ENCODE measurements at places on chromosomes 4 and X. TPM values are rescaled to one million over a fixed set of nuclear protein-coding genes. Genes with fewer than 3 reads are reported as not detected.
A peak's percentile ranks its signal among the peaks of the same experiment; 100 is the strongest.

- peak overlapping the region; percentile 4 for H3K4me3 ChIP-seq
- H3K36me3 ChIP-seq, result no peaks in the 10 kb centered on the region
- no peak overlapping the region for H3K27ac ChIP-seq
- no peaks in the 10 kb centered on the region for H3K4me1 ChIP-seq
Measured at GRCh38 chrX:131763674-131764073, 219.8 kb downstream of the OR13H1 start.

DNA sequence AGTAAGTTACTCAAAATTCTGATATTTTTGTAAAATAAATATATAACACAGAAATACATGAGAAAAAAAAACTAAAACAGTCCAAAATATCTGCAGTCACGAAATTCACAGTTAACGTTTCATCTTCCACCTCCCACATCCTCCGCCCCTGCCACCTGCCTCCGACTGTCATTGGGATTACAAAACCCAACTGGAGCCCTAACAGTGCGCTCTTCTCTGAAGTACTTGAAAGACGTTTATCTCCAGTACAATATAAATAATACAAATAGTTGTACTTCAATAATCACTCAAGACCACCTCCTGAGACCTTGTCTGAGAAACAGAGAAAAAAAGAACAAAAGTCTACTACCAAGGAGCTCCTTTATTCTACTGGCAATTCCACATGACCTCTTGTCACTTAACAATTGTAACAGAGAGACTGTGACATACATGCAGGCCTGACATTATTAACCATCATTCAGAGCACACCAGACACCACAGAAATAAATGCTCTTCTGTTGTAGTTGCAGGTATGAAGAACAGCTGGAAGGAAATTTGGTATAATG, 280.6 kb downstream of the PPP3CA start:
- no peak for DNase-seq
- H3K36me3 ChIP-seq, result no peaks in the 10 kb centered on the region
- H3K27ac ChIP-seq, result no peak overlapping the region

DNA sequence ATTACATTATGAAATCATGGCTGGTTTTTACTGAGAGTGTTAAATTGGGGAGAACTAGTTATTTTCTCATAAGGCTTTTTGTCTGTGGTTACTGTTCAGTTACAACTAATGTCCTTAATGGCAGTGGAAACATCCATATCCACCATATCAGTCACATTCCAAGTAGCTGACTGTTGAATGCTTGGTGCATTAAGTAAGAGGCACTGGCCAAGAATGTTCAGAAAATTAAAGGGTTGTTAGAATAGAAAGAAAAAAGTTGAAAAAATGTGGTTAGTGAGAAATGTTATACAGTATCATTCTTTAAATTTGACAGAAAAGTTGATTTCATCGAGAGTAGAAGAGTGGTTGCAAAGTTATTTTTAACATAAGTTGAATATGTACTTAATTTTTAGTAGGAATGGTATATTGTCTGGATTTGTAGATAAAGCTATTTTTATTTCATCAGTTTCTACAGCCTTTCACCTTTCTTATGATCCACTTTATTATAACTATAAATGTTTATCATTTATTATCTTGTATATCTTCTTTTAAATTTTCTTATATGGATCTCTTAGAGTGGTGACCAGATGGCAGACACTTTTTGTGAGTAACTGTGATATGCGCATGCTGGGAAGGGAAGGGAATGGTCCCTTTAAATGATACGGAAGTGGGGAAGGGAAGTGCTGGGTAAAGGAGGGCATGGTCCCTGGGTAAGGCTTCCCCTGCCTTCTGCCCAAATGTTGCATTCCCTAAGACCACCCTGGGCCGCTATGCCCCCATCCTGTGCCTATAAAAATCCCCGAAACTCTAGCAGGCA, 2407.1 kb downstream of the ARAP2 start:
- no peaks in the 10 kb centered on the region for H3K36me3 ChIP-seq
- H3K27ac ChIP-seq, result no peak overlapping the region
- no peaks in the 10 kb centered on the region for H3K27me3 ChIP-seq
- no peak for DNase-seq
- H3K4me1 ChIP-seq, result no peaks in the 10 kb centered on the region
- no peak overlapping the region for H3K4me3 ChIP-seq

DNA sequence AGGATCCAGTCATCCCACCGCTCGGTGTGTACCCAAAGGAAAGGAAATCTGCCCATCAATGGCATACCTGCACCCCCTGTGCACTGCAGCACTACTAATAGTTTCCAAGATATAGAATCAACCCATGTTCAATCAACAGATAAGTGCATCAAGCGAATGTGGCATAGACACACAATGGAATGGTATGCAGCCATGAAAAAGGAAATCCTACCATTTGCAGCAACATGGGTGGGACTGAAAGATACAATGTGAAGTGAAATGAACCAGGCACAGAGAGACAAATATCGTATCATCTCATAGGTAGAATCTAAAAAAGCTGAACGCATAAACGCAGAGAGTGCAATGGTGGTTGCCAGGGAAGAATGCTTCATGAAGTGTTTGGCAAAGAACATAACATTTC, 42.5 kb downstream of the DHRSX start:
- no peak overlapping the region for H3K4me3 ChIP-seq
- no peak overlapping the region for H3K27ac ChIP-seq
- no peaks in the 10 kb centered on the region for H3K36me3 ChIP-seq

DNA sequence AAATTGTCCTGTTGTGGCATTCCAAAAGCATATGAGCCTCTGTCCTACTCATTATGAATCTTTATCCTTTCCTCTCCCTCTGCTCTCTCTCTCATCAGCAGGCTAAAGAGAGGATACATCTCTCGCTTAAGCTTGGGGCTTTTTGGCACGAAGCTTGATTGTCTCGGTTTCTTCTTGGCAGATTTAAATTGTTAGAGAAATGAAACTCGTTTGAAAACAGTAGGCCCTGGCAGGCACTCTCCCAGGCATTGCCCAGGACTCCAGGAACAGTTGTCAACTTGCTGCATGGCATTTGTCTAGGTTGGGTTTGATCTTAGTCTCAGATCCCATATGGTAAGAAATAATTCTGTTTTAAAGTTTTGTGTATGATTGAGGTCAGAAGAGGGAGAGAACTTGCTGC, 35.5 kb downstream of the NAA11 start:
- no peak for DNase-seq
- no peak overlapping the region for H3K4me3 ChIP-seq
- H3K27ac ChIP-seq, result no peak overlapping the region
- no peaks in the 10 kb centered on the region for H3K27me3 ChIP-seq
- H3K36me3 ChIP-seq, result no peaks in the 10 kb centered on the region
- H3K4me1 ChIP-seq, result no peaks in the 10 kb centered on the region

DNA sequence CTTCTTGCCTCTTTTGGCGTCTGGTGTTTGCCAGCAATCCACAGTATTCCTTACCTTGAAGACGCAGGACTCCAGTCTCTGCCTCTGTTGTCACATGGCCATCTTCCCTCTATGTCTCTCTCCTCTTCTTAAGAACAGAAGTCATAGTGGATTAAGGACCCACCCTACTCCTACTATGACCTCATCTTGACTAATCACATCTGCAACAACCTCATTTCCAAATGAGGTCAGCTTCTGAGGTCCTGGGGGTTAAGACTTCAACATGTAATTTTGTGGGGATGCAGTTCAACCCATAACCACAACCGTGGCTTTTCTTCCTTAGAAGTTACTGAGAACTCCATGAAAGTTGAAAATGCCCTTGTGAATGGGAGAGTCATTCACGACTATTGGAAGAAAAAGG, 23.3 kb downstream of the TLR8 start:
- no peak for DNase-seq
- no peak overlapping the region for H3K4me3 ChIP-seq
- H3K36me3 ChIP-seq, result no peaks in the 10 kb centered on the region
- no peaks in the 10 kb centered on the region for H3K27me3 ChIP-seq
- H3K27ac ChIP-seq, result no peak overlapping the region

DNA sequence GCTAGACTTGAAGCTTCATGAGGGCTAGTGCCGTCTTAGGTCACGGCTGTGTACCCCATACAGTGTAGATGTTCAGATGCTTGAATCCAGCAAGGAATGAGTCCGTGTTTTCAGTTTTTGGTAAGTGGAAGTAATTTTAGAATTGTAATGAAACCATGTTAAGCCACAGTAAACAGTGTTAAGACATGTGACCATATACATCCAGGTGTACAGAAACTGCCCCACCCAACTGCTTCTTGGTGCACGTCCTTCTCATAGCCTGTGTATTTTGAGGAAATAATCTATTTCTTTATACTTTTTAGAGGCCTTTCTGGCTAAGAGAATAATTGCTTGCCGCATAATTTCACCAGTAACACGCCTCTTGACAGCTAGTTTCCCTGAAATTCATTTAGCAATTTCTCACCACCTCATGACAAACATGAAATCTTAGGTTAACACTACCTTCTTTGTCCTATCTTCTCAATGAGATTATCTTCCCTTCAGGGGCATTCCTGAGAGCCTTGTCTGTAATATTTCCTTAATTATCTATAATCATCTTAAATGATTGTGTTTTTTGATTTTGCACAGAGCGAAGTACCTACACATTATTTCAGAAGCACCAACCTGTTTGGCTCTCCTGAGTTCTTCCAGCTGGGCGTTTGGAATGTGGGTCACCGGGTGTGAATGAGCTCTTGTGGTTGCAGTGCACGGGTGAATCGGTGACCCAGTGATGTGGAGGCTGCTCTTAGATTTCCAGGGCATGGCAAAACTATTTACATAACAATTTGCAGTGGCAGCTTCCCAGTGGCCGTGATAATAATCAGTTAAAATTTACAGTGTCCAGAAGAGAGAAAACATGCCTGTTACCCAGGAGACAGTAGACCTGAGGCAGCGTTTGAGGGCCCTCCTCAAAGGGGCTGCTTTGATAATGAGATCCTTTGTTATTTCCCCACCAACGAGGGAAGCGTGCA, 50.2 kb upstream of the TADA2B start:
- no peaks in the 10 kb centered on the region for H3K27me3 ChIP-seq
- H3K27ac ChIP-seq, result no peak overlapping the region
- no peaks in the 10 kb centered on the region for H3K4me1 ChIP-seq

The SMIM9 gene
- total RNA-seq, result 0.39 TPM

The ODAPH gene
- not detected for total RNA-seq

Data from aorta (tissue), 5 donors.